Mucosa of gallbladder (tissue), 1 donor: ENCODE measurements at places on chromosomes 2 and 18.

DNA sequence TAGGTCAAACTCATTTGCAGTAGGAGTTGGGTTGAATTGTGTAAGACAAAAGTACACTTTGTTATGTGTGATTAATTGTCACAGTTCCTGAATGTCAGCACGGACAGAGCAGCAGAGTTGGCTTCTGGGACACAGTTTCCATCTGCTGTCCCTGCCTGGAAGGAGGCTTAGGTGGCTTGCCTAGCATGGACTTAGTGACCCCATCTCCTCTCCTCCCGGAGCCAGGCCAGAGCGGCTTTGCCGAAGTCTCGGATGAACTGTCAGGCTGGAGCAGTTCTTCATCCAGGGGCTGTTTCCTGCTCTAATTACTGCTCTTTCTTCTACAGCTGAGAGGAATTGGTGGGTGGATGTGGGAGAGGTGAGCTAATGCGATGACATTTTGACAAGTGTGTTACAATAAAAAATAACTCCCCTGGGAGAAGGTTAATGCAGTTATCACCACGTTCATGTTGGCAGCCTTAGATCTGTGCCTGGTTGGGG lies 102.0 kb downstream of the SH3RF3 start:
- DNase-seq = no peak

DNA sequence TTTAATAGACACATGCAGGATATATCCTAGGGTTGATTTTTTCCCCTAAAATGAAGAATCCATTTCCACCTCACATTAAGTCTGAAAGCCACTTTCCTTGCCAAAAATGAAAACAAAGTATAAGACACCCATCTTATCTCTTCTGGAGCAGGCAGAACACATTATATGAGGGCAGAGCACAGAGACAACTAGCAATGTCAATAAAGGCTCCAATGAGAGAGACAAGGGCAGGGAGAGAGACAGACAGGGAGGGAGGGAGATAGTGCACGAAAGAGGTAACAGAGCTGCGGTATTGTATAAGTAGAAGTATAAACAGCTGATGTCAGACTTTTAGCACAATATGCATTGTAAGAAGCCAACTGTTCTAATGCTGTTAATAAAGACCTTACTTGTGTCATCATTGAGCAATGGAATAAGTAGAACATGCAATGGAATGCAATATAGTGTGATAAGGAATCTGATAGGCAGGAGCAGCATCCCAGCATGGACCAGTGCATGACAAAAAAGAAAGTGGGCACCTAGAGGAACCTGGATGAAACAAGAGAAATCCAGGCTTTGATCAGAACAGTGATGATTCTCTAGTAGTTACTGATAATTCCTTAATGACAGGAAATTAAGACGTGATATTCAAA lies 150.6 kb upstream of the TCF4 start:
- no peak for DNase-seq

- DNase-seq = no peak
These were observed 77.0 kb upstream of the PID1 start for GRCh38 chr2:229348128-229348527.

DNA sequence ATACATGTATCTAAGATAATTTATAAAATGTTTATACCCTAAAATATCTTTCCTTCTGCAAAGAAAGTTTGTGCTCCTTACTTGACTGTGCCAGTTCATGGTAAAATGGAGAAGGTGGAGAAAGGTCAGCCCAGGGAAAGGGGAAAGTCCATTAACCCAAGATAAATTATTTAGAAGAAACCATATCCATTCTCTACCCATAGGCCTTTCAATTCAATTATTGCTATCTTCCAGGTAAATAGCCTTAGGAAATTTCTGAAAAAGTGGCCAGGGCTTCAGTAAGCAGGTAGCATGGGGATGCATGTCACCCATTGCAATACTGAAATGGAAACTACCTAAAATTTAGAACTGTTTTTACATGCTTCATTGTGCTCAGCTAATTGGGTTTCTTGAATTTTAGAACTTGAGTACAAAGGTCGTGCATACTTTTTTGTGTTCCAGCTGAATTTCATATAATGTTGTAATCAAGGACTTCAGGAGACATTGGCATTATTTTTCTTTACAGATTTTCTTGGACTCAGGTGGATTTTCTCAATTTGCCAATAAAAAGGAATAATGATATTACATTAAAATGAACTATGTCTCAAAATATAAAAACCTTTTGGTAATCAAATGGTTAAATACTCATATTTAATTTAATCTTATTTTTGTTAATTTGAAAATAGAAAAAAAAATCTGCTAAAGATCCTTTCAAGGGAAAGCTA lies 124.9 kb downstream of the CSRNP3 start:
- DNase-seq = no peak

DNA sequence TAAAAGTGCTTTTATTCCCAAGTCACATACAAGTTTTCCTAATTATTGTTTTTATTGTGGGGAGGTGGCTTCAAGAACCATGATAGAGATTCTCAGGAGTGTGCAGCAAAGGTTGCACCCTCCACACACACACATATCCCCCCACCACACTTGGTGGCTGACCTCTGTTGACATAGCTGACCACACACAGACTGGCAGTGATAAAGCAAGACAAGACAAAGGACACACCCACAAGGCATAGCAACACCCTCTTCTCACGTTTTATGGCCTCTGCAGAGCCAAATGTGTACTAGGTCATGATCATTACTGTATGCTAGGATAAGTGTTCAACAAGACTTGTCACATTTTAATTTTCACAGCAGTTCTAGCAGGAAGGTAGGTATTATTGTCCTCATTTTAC lies 143.0 kb upstream of the EPC2 start:
- DNase-seq = no peak

- no peak for DNase-seq
These were observed 1.7 kb upstream of the LPIN2 start for GRCh38 chr18:3014503-3015203.

DNA sequence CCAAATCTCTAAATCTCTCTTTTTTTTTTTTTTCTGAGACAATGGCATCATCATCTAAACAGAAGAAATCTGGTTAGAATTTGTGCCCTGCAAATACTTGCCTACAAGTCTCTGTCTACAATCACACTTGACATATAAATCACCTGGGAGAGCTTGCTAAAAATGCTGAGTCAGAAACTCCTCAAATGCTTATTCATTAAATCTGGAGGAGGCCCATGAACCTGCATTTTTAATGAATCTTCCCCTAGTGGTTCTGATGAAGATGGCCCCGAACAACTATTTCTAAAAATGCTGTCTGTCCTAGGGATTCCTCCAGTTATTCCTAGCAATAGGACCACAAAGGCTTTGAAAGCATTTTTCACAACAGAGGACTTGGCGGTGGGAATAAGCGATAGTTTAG lies 1.6 kb upstream of the CSRNP3 start:
- DNase-seq = no peak

- DNase-seq = no peak
These were observed 260.3 kb downstream of the TPGS2 start for GRCh38 chr18:36568487-36568886.

DNA sequence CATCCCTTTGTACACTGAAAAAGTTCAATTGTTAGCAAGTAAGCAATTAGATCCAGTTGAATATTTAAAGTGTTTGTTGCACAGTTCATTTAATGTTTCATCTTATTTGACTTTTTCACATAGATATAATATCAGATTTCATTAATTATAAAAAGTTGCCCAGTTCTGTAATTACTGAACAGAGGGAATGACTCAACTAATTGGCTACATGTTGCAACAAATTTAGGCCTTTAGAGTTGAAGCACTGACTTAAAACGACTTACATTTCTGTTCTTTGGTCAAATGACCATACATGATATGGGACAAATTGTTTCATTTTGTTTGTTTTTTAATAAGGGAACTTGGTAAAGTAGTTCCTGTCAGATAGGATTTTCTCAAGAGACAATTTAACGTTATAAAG lies 68.5 kb upstream of the FAM117B start:
- DNase-seq = no peak

DNA sequence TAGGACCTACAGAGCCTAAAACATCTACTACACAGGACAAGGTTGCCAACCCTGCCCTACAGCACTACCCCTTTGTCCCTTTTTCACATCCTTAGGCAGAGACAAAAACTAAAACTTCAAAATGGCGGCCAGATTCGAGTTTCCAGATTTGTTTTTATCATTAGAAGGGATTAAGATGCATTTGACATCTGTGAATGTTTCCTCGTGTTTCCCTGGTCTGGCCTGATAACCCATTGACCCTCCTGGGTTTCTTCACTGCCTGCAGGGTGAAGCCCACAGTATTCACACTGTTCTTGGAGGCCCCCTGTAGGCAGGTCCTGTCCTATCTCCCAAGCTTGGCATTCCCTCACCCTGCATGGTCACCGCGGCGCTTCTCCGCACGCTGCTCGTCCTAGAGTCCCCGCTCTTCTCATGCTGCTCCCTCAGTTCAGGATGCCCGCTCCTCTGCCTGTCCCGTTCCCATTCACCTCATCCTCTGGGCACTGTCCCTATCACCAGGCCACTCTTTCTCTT lies 67.6 kb downstream of the TPGS2 start:
- DNase-seq = no peak

DNA sequence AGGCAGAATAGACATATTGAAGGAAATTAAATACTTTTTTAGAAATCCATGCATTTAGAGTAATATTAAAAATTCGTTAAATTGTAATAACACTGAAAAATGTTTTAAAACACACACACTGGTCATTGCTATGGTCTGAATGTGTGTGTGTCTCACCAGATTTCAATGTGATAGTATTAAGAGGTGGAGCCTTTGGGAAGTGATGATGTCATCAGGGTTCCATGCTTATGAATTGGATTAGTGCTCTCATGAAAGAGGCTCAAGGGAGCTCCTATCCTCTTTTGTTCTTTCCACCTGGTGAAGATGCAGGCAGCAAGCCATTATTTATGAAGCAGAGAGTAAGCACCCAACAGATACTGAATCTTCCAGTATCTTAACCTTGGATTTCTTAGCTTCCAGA lies 441.8 kb downstream of the CDH2 start:
- no peak for DNase-seq

GRCh38 chr2:41495050-41495449 lies 552.8 kb upstream of the PKDCC start:
- DNase-seq = no peak

GRCh38 chr2:120701096-120701495 lies 34.6 kb upstream of the GLI2 start:
- DNase-seq = no peak

- no peak for DNase-seq
These were observed 78.3 kb downstream of the TMEM163 start for GRCh38 chr2:134640494-134640893.
